ENCODE measurements at places on chromosomes 7 and 10. TPM values are rescaled to one million over a fixed set of nuclear protein-coding genes. Genes with fewer than 3 reads are reported as not detected.

The MYL10 gene
- not detected for total RNA-seq

The OR9A2 gene
- total RNA-seq = not detected

The HMX2 gene
- total RNA-seq = 2.7 TPM

The EPHB6 gene
- 0.54 TPM for total RNA-seq

The MRPS33 gene
- 68.8 TPM for total RNA-seq

- no peak overlapping the region for H3K27ac ChIP-seq
- no peaks in the 10 kb centered on the region for H3K4me1 ChIP-seq
- peaks cover 4% of the 10 kb centered on the region for H3K27me3 ChIP-seq
- H3K4me3 ChIP-seq = no peak overlapping the region
Measured at GRCh38 chr10:1227510-1228402, 171.6 kb downstream of the WDR37 start.

- no peak for DNase-seq
- no peak overlapping the region for H3K4me3 ChIP-seq
- no peaks in the 10 kb centered on the region for H3K36me3 ChIP-seq
Measured at GRCh38 chr7:51067258-51067657, 249.4 kb downstream of the COBL start.

GRCh38 chr7:107666790-107667189, 6.2 kb downstream of the SLC26A4 start:
- no peak for DNase-seq
- no peaks in the 10 kb centered on the region for H3K36me3 ChIP-seq
- peaks cover 22% of the 10 kb centered on the region for H3K27me3 ChIP-seq
- no peak overlapping the region for H3K4me3 ChIP-seq
- no peaks in the 10 kb centered on the region for H3K4me1 ChIP-seq

DNA sequence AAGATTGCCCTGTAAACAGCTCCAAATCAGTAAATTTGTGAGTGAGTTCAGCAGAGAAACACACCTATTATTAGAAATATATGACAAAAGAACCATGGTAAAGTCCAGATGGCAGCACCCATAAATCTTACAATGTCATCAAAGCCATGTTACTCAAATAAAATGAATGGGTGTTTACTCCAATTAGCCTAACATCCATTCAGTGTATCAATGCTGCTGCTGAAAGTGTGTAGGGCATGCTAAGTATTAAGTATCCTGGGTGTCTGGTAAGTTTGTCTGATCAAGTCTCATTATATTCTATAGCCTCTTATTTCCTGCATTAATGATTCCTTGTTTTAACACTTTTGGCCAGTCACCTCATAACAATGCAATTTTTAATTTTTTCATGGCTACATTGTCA, 185.5 kb upstream of the STEAP4 start:
- H3K36me3 ChIP-seq = no peaks in the 10 kb centered on the region
- no peaks in the 10 kb centered on the region for H3K27me3 ChIP-seq
- no peak overlapping the region for H3K4me3 ChIP-seq
- H3K4me1 ChIP-seq = no peaks in the 10 kb centered on the region
- H3K27ac ChIP-seq = no peak overlapping the region

GRCh38 chr7:24733414-24734060, 23.7 kb downstream of the GSDME start:
- no peaks in the 10 kb centered on the region for H3K4me1 ChIP-seq
- DNase-seq = no peak

- no peaks in the 10 kb centered on the region for H3K27me3 ChIP-seq
- H3K27ac ChIP-seq = peak overlapping the region; percentile 50
- no peaks in the 10 kb centered on the region for H3K36me3 ChIP-seq
- DNase-seq = no peak
Measured at GRCh38 chr7:92740700-92741126, 95.7 kb downstream of the CDK6 start.

- DNase-seq = no peak
- no peaks in the 10 kb centered on the region for H3K4me1 ChIP-seq
- H3K4me3 ChIP-seq = no peak overlapping the region
- no peak overlapping the region for H3K27ac ChIP-seq
Measured at GRCh38 chr7:22002726-22003125, 57.0 kb upstream of the CDCA7L start.

DNA sequence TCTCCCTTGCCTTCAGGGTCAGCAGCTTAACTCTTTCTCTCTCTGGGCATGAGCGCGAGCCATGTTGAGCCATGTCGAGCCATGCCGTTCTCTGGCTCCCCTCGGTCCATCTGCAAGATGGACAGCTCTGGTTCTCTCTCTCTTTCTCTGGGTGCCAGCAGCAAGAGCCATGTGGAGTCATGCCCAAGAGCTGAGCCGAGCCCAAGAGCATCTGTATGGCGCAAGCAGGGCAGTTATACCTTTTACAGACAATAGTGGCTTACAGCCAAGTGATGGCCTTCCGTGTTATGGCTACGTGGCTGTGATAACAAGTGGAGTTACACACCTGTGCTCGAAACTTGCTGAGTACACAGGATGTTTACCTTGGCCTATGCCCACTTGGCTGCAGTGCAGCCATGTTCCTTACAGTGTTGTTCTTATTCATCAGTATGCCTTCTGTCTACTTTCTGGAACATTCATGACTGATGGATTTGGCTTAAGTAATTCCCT, 327.7 kb downstream of the GLRX3 start:
- H3K4me1 ChIP-seq = no peaks in the 10 kb centered on the region
- no peak overlapping the region for H3K27ac ChIP-seq
- no peaks in the 10 kb centered on the region for H3K36me3 ChIP-seq
- DNase-seq = no peak

- H3K4me3 ChIP-seq = no peak overlapping the region
- no peaks in the 10 kb centered on the region for H3K36me3 ChIP-seq
- H3K4me1 ChIP-seq = no peaks in the 10 kb centered on the region
Measured at GRCh38 chr7:116621649-116622048, 50.3 kb upstream of the MET start.

- H3K4me3 ChIP-seq = no peak overlapping the region
- no peak overlapping the region for H3K27ac ChIP-seq
- H3K36me3 ChIP-seq = no peaks in the 10 kb centered on the region
- no peaks in the 10 kb centered on the region for H3K27me3 ChIP-seq
- H3K4me1 ChIP-seq = no peaks in the 10 kb centered on the region
Measured at GRCh38 chr10:101453318-101453717, 99.4 kb downstream of the BTRC start.
